Vagina (tissue), 2 donors: ENCODE measurements at places on chromosomes 6 and 20.
A peak's percentile ranks its signal among the peaks of the same experiment; 100 is the strongest.

DNA sequence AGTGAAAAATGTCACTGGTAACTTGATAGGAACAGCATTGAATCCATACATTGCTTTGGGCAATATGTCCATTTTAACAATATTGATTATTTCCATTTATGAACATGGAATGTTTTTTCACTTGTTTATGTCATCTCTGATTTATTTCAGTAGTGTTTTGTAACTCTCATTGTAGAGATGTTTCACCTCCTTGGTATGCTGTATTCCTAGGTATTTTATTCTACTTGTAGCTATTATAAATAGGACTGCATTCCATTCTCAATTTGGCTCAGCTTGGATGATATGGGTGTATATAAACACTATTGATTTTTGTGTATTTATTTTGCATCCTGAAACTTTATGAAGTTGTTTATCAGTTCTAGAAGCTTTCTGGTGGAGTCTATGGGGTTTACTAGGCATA, 730.3 kb downstream of the DOK5 start:
- DNase-seq: no peak

- no peak for DNase-seq
Observed at GRCh38 chr6:89299466-89299850, 15.6 kb downstream of the GABRR2 start.

GRCh38 chr6:10838794-10839333, 525 bp upstream of the MAK start:
- DNase-seq: no peak

- DNase-seq: no peak
Observed at GRCh38 chr6:107589934-107590333, 100.0 kb downstream of the SOBP start.

DNA sequence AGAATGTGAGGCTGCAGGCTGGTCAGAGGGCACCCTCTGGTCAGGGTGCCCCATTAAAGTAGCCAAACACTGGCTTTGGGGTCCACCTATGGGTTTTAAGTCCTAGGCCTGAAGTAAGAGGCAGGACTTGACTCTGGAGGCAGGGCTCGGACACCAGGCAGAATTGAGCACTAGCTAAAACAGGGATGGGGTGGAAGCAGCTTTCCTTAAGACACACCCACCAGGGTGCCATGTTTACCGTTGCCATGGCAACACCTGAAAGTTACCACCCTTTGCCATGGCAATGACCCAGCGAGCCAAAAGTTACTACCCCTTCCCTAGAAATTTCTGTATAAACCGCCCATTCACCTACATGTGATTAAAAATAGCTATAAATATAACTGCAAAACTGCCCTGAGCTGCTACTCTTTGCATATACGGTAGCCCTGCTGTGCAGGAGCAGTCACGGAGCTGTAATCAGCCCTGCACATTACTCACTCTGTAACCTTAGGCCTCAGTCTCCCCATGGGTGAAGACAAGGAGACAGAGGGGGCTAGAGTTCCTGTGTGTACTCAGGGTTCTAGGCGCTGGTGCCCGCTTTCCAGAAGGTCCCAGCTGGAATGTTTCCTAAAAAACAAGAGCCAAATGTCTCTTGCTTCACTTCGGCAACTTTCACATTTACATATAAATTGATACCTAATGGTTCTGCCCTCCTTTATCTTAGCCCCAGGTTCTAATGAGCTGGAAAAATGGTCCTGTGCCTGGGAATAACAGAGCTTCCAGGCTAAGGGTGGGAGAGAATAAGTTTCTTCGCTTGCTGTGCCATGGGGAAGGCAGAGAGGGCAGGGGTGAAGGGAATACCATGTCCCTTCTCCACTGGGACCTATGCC, 27.2 kb upstream of the SRSF6 start:
- no peak for DNase-seq

DNA sequence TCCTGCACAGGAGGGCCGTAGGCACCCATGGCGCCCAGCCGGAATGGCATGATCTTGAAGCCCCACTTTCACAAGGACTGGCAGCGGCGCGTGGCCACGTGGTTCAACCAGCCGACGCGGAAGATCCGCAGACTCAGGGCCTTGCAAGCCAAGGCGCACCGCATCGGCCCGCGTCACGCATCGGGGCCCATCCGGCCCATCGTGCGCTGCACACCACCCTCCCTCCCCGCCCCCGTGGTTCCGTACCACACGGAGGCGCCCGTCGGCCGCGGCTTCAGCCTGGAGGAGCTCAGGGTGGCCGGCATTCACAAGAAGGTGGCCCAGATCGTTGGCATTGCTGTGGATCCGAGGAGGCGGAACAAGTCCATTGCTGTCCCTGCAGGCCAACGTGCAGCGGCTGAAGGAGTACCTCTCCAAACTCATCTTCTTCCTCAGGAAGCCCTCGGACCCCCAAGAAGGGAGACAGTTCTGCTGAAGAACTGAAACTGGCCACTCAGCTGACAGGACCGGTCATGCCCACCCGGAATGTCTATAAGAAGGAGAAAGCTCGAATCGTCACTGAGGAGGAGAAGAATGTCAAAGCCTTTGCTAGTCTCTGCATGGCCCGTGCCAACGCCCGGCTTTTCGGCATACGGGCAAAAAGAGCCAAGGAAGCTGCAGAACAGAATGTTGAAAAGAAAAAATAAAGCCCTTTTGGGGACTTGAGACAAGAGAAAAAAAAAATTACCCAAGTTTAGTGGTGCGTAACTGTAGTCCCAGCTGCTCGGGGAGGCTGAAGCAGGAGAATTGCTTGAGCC, 9.9 kb upstream of the NCOA5 start:
- DNase-seq: no peak

DNA sequence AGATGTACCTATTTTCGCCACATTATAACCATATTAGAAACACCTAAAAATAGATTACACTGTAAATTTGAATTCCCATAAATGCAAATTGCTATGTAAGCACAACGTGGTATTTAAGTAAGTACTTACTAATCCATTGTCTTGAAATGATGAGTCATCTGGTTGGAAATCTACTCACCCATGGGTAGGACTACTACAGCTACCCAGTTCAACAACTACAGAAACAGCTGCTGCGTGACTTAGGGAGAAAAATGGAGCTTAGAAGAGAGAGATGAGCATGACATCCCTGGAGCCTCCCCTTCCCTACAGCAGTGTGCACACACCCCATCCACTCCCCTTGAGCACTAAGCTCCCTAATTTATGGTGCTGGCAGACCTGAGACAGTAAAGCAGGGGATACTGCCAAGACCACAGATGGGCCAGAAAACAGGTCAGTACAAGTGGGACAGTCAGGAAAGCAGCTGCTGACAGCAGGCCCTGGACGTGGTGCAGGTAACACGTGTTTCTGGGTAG, 26.9 kb downstream of the RRAGD start:
- no peak for DNase-seq

GRCh38 chr6:160139420-160139851, 17.8 kb downstream of the SLC22A1 start:
- no peak for DNase-seq

DNA sequence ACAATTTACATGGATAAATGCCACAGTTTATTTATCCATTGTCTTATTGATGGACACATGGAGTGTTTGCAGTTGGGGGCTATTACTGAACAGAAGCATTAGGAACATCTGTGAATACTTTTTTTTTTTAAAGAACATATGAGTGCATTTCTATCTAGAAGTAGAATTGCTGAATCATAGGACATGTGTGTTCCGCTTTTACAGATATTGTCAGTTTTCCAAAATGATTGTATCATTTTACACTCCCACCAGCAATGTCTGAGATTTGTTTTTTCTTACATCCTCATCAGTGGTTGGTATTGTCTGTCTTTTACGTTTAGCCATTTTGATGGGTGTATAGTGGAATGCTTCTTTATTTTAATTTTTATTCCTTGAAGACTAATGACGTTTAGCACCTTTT, 42.0 kb upstream of the ASIP start:
- DNase-seq: no peak

DNA sequence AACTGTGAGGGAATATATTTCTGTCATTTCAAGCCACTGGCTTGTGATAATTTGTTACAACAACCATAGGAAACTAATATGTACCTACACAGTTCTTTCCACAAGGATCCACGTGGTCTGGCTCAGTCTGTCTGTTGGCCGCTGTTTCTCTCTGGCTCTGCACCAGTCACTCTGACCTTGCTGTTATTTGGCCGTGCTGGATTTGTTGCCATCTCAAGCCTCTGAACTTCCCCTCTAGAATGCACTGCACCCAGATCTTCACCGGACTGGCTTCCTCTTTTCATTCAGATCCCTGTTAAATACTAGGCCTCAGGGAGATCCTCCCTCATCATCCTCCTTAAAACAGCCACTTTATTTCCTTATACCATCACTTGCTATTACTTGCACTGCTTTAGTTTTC, 446.8 kb downstream of the TFAP2B start:
- DNase-seq: no peak

DNA sequence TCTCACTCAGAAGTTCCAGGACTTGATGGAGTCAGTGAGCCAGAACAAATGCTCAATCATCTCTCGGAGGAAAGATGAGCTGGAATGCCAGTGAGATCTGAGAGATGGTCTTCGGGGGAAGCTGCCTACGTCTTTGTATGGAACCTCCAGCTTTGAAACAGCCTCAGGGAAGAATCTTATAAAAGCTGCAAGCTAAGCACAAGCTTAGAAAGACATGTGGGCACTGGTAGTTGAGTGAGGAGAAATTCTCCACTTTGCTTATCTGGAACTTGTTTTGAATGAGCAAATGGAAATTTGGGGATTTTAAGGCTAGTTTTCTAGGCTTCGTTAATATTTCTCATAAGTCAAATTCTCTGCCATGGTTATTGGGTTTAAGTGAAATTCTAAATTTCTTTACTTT, 594.4 kb downstream of the QKI start:
- DNase-seq: no peak

GRCh38 chr20:39825950-39826349, 863.1 kb downstream of the MAFB start:
- no peak for DNase-seq

GRCh38 chr20:33412484-33412838, 11.1 kb upstream of the CDK5RAP1 start:
- no peak for DNase-seq

GRCh38 chr6:164455835-164456234, 853.6 kb downstream of the C6orf118 start:
- DNase-seq: no peak

DNA sequence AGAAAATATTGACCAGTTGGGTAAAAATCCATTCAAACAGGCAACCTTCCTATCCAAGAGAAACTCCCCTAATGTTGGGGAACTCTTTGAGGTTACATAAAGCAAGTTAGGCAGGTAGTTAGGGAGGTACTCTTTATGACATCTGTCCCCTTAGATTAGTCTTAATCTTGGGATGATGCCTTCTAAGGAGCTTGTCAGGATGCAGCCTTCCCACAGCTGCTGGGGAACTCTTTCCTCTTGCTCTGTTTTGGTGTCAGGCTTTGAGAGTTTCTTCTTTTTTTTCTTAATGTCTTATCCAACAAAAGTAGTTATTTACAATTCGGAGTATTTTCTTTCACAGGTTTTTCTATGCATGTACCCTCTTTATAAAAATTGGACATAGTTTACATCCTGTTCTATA, 194.8 kb downstream of the CDKAL1 start:
- DNase-seq: no peak

DNA sequence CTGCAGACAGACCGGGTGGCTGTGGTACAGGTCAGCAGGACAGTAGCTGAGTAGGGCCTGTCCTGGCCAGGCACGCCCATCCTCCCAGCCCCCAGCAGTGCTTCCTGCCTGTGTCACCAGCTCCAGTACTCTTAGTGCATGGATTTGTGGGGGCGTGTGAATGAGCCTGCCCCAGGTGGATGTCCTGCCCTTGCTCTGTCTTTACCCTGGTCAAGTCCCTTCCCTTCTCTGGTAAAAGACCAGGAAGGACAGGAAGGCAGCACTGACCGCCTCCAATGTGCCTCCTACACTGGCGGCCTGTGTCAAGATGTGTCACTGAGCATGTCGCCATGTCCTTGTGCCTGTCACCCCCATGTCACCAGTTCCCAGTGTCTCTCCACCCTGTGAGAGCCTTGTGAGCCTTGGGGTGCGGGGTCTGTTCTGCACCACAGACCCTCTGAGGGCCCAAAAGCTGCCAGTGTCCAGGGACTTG, 11.9 kb downstream of the TEAD3 start:
- DNase-seq: no peak

- no peak for DNase-seq
Observed at GRCh38 chr20:25984933-25985332, 288.3 kb upstream of the ZNF337 start.

- peak; percentile 91 for DNase-seq
Observed at GRCh38 chr6:170096803-170097504, 193.9 kb downstream of the DLL1 start.

- DNase-seq: no peak
Observed at GRCh38 chr6:157260735-157261410, 62.4 kb downstream of the TMEM242 start.

- DNase-seq: no peak
Observed at GRCh38 chr20:57888591-57888990, 178.8 kb upstream of the PMEPA1 start.

GRCh38 chr20:32205843-32206759, 1.4 kb downstream of the PLAGL2 start:
- no peak for DNase-seq

DNA sequence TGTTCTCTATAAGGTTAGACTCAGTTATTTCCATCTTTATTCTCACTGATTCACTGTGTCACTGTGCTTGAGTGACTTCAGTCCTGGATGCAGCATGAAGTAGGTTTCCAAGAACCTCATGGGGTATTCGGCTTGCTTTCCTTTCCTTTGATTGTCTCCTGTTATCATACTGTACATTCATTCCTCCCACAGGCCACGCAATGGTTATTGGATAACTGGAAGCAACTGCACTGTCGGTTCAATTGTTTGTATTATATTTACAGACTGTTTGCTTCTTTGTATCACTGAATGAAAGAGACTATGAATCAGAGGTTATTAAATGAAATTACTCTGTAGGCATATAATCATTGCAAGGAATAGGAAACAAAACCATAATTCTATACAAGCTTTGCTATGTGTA, 129.4 kb downstream of the MAP7 start:
- no peak for DNase-seq

DNA sequence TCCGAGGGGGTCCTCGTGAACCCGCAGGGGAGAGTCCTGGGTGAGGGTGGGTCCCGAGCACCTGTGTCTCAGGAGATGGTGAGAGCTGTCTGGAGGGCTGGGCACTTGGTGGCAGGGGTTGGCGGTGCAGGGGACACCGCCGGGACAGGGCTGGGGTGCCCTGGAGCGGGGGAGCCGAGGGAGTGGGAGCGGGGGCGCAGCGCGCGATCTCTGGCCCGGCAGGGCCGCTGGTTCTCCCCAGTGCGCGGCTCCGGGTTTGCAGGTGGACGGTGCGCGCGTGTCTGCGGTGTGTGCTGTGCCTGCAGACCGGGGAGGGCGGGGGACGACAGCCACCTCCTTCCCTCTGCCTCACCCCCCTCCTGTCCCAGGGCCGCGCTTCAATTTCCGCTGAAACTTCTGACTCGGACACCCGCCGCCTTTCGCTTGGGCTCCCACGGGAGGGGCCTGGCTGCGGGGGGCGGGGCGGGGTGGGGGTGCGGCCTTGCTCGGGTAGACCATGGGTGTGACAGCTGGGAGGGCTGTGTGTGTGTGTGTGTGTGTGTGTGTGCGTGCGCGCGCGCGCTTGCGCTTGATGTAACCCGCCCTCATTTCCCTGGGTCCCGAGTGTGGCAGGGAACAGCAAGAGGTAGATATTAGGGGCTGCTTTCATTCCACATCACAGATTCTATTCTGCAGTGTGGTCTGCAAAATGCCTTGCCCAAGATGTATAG, 1.2 kb downstream of the TRIB3 start:
- no peak for DNase-seq

- no peak for DNase-seq
Observed at GRCh38 chr6:127462376-127462775, 3.2 kb upstream of the KIAA0408 start.

GRCh38 chr6:70479236-70479635, 65.9 kb downstream of the FAM135A start:
- DNase-seq: no peak
